ENCODE measurements at places on chromosomes 5 and 9.

DNA sequence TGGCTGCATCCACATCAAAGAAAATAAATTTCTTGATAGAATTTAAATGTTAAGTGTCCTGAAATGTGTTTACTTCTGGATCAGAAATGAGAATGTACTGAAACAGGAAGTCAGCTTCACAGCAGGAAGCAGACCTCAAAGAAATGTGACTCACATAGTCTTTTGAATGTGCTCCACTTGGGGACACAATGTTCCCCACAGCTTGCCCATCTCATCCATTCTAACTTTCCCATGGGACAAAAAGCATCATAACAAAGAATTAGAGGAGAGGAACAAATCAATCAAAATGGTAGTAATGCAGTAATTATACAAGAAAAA lies 85.7 kb downstream of the GRAMD2B start:
- no peak for DNase-seq

- no peak for DNase-seq
Observed at GRCh38 chr5:54045077-54045792, 265.1 kb downstream of the ARL15 start.

- DNase-seq: no peak
Observed at GRCh38 chr5:66209350-66209749, 65.2 kb downstream of the SREK1 start.

GRCh38 chr5:153513156-153513555 lies 22.7 kb downstream of the GRIA1 start:
- DNase-seq: no peak

DNA sequence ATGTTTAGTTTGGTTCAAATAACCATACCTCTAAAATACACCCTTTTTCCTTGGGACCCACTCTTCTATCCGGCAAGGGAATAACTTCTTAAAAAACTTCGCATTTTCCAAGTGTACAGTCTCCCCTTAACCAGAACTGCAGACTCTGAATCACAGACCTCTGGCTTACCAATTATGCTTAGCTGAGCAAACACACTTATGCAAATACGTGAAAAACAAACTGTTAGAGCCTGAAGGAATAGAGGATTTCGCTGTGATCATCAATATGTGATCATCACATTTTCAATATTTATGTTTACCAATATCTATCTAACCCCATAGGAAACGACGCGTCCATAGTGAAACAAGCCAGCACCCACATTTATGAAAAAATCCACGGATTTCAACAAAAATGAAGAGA lies 1.3 kb downstream of the LPAR1 start:
- no peak for DNase-seq
